Osteoblast (primary cell): ENCODE measurements at places on chromosomes 6 and 20. TPM values are rescaled to one million over a fixed set of nuclear protein-coding genes. Genes with fewer than 3 reads are reported as not detected.

Gene RSPH4A
- 0.36 and 0.59 TPM in 2 replicates for total RNA-seq

Gene MYL9
- total RNA-seq: 135 and 141 TPM in 2 replicates

Gene BPIFB2
- not detected in 2 replicates for total RNA-seq

Gene BANF2
- not detected in 2 replicates for total RNA-seq

Gene OR2H2
- not detected in 2 replicates for total RNA-seq

Gene LRP11
- 39.4 and 54.2 TPM in 2 replicates for total RNA-seq

Gene CST3
- total RNA-seq: 169 and 229 TPM in 2 replicates

Gene ANKRD6
- 11.2 and 11.5 TPM in 2 replicates for total RNA-seq

Gene BTNL2
- total RNA-seq: not detected in 2 replicates

Gene BCAS4
- 2.4 and 2.9 TPM in 2 replicates for total RNA-seq

Gene FGD2
- under 0.01 TPM in 2 replicates for total RNA-seq

Gene C6orf163
- total RNA-seq: 2.7 and 3.3 TPM in 2 replicates

Gene SLC22A16
- total RNA-seq: 0.36 TPM in 1 of 2 replicates, not detected in the other

Gene C6orf52
- total RNA-seq: not detected in 2 replicates

Gene CASS4
- total RNA-seq: under 0.01 TPM in 2 replicates

Gene IL17F
- not detected in 2 replicates for total RNA-seq

Gene MYLK4
- total RNA-seq: 0.36 and 0.88 TPM in 2 replicates

Gene TMEM74B
- total RNA-seq: not detected in 2 replicates

Gene ABHD16B
- total RNA-seq: not detected in 2 replicates

Gene C4B
- 4.1 and 6.5 TPM in 2 replicates for total RNA-seq

Gene HLA-C
- total RNA-seq: 477 and 489 TPM in 2 replicates

Gene SIRPD
- total RNA-seq: not detected in 2 replicates

Gene FILIP1
- total RNA-seq: under 0.01 and 0.29 TPM in 2 replicates

Gene WFDC12
- total RNA-seq: not detected in 2 replicates

Gene HSF2
- 22.4 and 32.9 TPM in 2 replicates for total RNA-seq

Gene SMOC2
- total RNA-seq: 0.36 and 10.6 TPM in 2 replicates

Gene MAFB
- total RNA-seq: 12.1 and 12.7 TPM in 2 replicates

Gene DEFB124
- not detected in 2 replicates for total RNA-seq

Gene LRRN4
- not detected in 2 replicates for total RNA-seq

Gene VNN1
- total RNA-seq: under 0.01 TPM in 1 of 2 replicates, not detected in the other

Gene AVP
- total RNA-seq: not detected in 2 replicates

Gene KHDC1
- 2.9 and 4.0 TPM in 2 replicates for total RNA-seq

Gene MUCL3
- total RNA-seq: not detected in 2 replicates

Gene CRISP3
- not detected in 2 replicates for total RNA-seq

Gene TCP11
- total RNA-seq: 0.29 and 0.72 TPM in 2 replicates

Gene SNAP25
- total RNA-seq: 1.8 TPM in 2 replicates

Gene TRIM31
- not detected in 2 replicates for total RNA-seq

Gene SOX4
- 77.5 and 81.1 TPM in 2 replicates for total RNA-seq

Gene AIF1
- total RNA-seq: 0.36 TPM in 1 of 2 replicates, not detected in the other

Gene GABRR1
- not detected in 2 replicates for total RNA-seq

Gene SEMG1
- not detected in 2 replicates for total RNA-seq

Gene RIMS4
- 0.29 and 0.36 TPM in 2 replicates for total RNA-seq

Gene CPXM1
- total RNA-seq: under 0.01 and 0.88 TPM in 2 replicates

Gene EDN1
- 0.88 and 1.4 TPM in 2 replicates for total RNA-seq

Gene TRIM10
- total RNA-seq: not detected in 2 replicates

Gene OPN5
- total RNA-seq: under 0.01 TPM in 1 of 2 replicates, not detected in the other

Gene C6orf132
- total RNA-seq: 2.9 TPM in 2 replicates

Gene RPN2
- total RNA-seq: 213 and 245 TPM in 2 replicates

Gene RPP40
- total RNA-seq: 8.0 and 8.3 TPM in 2 replicates

Gene SLC17A4
- total RNA-seq: not detected in 2 replicates
